ENCODE measurements at places on chromosomes 7 and 10.

DNA sequence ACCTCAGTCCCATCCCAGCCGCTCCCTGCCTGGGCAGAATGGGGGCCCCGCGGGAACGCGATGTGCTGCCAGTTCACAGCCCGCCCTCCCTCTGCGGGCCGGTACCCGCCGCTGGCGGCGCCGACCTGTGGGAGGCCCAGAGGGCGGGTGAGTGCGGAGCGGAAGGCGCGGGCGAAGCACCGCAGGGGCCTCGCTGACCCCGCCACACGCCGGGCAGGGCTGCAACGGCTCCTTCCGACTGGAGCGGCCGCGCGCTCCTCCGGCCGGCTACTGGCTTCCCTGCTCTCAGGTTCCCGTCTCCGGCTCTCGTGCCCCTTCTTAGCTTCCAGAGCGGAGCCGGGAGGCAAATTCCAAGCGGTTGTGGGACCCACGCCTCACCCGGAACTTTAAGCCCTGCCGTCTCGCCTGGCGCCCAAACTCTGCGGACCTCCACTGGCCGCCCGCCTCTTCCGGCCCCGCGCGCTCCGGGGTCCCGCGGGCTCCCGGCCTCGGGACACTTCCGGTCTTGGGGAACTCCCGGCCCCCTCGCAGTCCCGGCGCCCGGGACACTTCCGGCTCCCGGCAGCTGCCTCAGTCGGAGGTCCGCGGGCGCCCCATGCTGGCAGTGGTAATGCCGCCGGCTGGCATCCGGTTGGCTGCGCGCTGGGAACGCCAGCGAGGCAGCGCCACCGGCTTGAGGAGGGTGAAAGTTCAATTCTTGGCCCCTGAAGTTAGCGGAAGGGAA lies at the start of gene CYREN:
Gene CYREN (minus strand): TSS at position 434 of the 724 bp plus-strand sequence. CDS start 1,785 bp downstream, outside the sequence.
- peak; percentile 93 for DNase-seq

GRCh38 chr7:26500749-26501352 lies 209.2 kb downstream of the SNX10 start:
- peak; percentile 10 for DNase-seq

DNA sequence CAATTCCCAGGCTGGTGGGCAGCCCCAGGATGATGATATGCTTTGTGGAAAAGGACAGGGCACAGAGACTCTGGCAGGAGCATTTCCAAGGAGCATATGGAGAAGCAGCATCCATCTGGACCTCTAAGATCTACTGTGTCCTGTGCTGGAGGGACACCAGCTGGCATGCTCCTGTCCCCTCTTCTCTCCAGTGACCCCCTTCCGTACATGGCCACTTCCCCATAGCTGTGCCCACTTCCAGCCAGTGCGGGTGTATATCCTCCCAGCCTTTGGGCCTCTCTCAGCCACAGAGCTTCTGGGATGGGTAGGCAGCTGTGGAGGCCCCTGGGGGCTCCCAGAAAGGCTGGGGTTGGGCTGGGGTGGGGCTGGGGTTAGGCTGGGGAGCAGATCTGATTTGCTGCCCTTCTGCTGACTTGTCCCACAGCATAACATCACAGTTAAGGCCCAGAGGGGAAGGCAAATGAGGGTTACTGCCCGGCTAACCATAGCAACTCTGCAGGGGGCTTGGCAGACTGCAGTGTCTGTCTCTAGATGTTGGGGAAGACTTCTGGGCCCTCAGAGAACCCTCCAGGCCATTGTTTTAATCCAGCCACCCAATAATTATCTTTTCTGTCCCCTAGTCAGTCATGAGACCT lies 6.3 kb downstream of the NPFFR1 start:
- no peak for DNase-seq

DNA sequence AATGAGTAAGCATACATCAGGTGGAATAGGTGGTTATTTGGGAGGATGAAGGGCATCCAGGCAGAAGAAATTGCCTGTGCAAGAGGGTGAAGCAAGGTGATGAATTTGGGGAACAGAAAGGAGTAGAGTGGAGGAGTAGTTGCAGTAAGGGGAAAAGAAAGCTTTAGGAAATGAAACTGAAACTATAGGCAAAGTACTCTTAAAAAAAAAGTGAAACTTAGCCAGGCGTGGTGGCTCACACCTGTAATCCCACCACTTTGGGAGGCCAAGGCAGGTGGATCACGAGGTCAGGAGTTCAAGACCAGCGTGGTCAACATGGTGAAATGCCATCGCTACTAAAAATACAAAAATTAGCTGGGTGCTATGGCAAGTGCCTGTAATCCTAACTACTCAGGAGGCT lies 17.6 kb downstream of the NUP205 start:
- no peak for DNase-seq

DNA sequence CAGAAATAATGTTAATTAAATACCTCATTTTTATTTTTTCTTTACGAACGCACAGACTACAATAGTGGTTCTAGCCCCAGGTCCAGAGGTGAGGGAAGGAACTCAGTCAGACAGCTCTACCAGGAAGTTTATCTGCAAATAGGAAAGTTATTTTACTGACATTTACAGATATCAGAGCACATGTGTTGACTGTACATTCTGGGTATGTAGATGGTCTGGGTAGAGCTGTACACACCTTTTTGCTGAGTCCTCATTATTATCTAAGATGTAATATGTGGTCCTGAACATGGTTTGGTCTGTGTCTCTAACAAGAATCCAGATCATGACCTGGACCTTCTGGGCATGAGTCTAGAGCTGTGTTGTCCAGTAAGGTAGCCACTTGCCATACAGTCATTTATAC lies 74.6 kb upstream of the KIF5B start:
- no peak for DNase-seq

Measured in foreskin melanocyte (primary cell).